ENCODE measurements at places on chromosomes 6 and 20. TPM values are rescaled to one million over a fixed set of nuclear protein-coding genes. Genes with fewer than 3 reads are reported as not detected.

The ZNF391 gene
- 5.7 TPM for total RNA-seq

DNA sequence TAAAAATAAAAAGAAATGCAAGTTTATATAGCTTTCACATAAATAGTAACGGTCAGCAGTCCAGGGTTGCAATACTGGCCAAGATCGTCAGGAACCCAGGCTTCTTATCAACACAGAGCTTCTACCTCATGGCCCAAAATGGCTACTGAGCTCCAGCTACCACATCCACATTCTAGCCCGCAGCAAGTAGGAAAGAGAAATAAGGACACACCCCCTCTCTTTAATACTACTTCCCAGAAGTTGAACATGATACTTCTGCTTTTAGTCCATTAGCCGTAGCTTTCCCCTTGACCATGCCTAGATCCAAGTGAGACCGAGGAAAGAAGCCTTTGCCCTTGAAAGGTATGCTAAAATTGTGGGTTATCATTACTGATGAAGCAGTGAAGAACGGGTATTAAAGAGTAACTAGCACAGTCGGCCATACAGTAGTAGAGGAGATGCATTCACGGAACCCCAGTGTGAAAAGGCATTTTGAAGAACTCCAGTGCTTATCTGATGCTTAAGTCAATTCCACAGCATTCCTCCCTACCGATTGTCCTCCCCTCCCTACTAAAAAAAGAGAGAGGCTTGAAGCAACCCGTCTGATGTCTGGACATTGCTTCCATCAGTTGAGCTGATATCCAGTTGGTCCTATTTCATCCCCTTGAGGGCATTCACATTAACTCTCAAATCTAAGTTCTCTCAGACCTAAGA lies 226.9 kb upstream of the RREB1 start:
- DNase-seq = no peak

- no peak for DNase-seq
These were observed 188.8 kb downstream of the TMEM242 start for GRCh38 chr6:157134402-157135047.

DNA sequence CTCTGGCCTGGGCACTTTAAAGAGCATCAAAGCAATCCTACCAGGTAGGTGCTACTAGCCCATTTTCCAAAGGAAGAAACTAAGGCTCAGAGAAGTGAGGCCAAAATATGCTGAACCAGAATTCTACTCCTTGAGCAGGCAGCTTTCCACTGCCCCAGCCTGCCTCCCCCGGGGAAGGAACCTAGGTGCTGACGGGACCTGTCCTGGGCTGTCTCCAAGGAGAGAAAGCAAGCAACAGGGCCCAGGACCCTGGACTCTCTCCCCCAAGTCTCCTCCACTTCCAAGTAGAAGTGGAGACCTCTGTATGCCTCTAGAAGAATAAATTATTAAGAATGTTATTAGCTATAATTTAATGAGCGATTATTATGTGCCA lies 159.5 kb downstream of the MRPL14 start:
- no peak for DNase-seq

GRCh38 chr20:19911810-19912382 lies 105.3 kb upstream of the NAA20 start:
- DNase-seq = no peak

DNA sequence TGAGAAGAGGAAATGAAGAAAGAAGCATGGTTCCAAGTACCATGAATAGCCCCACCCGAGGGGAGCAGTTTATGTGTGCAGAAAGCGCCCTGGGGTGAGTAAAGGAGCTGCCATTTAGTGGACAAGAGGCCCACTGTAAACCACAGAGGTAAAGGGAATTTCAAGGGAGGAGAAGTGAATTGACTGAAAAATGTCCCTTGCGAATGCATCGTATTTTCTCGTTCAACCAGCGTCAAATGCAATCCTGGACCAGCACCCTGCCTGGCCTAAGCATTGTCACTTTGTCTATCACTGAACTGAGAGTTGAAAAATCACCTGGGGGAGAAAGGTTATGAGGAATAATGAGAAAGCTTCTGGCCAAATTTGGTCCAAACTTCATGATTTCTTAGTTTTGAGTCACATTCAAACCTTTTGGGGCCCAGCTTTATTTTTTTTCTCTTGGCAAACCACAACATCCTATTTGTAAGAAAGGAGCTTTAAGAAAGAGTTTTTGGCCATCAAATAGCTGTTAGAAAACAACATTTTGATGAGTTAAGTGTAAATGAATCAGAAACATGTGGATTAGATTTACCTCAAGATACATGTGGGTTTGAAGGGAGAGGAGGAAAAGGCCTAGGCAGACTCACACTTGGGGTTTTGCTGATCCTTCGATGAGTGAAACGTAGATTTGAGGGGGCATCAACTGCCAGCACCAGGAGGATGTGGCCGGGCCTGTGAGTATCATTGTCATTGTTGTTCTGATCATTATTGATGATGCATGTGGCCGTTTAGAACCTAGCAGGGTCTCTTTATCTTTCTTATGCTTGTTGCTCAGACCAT lies 214.0 kb downstream of the CLIC5 start:
- no peak for DNase-seq

DNA sequence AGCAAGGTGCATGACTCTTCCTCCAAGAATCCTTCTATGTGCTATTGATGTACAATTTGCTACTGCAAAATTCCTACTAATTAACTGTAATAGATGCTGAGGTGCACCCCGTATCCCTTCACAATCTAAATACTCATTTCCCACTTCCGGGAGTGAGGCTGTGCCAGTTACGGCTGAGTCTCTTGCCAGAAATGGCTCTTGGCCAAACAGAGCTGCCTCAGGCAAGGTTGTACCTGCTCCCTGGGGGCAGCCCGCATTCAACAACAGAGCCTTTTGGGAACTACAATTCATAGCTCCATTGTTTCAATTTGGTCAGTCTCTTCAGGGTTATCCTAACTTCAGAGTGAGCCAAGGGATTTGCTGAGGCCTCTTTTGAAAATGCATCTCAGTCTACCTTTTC lies 789.8 kb upstream of the MAP3K7 start:
- no peak for DNase-seq

The WFDC2 gene
- total RNA-seq = 1.6 TPM

GRCh38 chr6:13550656-13551055 lies 23.7 kb upstream of the SIRT5 start:
- DNase-seq = no peak

DNA sequence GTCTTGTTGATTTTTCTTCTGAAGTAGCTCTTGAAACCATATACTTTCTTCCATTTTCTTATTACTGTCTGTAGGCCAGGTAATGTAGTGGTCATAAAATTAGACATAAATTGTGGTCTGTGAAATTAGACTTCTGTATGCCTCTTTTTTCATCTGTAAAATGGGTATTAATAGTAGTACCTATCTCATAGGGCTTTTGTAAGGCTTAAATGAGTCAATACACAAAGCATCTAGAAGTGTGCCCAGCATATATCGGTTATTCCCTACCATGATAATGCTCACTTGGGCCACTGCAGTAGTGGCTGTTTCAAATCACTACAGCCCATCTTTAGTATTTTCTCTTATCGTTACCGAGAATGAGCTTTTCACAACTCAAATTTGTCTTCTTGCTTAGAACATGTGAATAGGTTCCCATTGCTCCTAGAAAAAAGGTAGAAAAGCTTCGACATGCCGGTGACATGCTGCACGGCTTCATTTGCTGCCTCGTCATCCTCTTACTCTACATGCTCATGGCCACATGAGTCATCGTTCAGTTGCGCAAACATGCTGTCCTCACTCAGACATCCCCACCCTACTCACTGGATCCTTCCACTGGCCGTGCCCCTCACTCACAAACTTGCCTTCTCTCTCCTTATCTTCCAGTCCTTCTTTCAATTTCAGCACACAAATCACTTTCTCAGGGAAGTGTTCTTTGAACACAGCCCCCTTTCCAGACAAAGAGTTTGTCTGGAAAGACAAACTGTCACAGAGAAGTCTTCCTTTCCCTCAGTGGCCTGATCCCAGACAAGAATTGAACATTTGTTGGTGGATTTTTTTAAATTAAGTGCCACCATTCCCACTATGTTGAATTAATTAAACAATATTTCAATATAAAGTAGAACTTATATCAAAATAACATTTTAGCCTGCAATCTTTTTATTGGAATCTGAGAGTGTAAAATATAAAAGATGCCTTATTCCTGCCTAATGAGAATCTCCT lies 32.2 kb upstream of the ERVFRD-1 start:
- DNase-seq = no peak

The ASIP gene
- total RNA-seq = 26.1 TPM

GRCh38 chr6:3228771-3229565 lies 1.5 kb upstream of the TUBB2B start:
- no peak for DNase-seq

The MICB gene
- total RNA-seq = 1.3 TPM

- no peak for DNase-seq
These were observed 78.4 kb downstream of the AHI1 start for GRCh38 chr6:135419162-135419561.

Measured in ovary (tissue), 10 donors.